ENCODE measurements at places on chromosomes 6 and 20. TPM values are rescaled to one million over a fixed set of nuclear protein-coding genes. Genes with fewer than 3 reads are reported as not detected.

- no peak for DNase-seq
These were observed 36.8 kb upstream of the ME1 start for GRCh38 chr6:83467620-83468036.

- DNase-seq = no peak
These were observed 165.1 kb downstream of the ZNF217 start for GRCh38 chr20:53428588-53428987.

DNA sequence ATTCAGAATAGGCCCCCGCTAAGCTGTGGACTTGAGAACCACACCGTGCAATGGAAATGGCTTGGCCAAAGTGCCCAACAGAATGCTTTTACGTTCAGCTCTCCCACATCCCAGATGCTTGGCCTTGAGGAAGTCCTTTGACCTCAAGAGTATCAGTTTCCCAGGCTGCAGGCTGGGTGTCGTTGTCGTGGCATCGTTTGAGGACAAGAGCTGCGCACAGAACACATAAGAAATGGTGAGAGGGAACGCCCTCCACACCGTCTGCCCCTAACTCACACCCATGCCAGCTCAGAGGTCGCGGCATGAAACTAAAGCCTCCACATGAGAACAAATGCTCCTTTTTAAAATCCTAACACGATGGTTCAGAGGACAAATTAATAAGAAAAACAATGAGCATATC is 37.0 kb downstream of the NFATC2 start:
- DNase-seq = no peak

PGBD1 gene
- total RNA-seq = 6.2 TPM

NOX3 gene
- total RNA-seq = not detected

Data from PC-3 (cell line).